ENCODE measurements at places on chromosomes 2 and 18.

DNA sequence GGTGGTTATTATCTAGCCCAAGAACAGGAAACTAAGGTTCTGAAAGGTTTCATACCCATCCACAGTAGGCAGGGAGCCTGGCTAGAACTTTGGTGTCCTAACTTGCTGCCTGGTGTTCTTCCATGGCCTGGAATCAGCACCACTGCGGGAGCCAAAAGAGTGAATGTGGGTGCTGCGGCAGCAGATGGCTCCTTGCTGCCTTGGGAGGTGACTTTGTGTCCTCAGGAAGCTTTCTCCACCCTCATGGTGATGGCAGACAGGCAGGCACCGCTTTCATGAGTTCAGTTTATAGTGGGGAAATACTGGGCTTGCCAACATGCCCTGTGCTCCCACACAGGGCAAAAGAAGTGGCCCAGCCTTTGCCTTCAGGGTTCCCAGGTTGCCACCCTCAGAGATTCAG, 385.2 kb downstream of the BCL11A start:
- no peak for DNase-seq

- no peak for DNase-seq
Measured at GRCh38 chr2:123512547-123512946, 512.5 kb upstream of the CNTNAP5 start.

DNA sequence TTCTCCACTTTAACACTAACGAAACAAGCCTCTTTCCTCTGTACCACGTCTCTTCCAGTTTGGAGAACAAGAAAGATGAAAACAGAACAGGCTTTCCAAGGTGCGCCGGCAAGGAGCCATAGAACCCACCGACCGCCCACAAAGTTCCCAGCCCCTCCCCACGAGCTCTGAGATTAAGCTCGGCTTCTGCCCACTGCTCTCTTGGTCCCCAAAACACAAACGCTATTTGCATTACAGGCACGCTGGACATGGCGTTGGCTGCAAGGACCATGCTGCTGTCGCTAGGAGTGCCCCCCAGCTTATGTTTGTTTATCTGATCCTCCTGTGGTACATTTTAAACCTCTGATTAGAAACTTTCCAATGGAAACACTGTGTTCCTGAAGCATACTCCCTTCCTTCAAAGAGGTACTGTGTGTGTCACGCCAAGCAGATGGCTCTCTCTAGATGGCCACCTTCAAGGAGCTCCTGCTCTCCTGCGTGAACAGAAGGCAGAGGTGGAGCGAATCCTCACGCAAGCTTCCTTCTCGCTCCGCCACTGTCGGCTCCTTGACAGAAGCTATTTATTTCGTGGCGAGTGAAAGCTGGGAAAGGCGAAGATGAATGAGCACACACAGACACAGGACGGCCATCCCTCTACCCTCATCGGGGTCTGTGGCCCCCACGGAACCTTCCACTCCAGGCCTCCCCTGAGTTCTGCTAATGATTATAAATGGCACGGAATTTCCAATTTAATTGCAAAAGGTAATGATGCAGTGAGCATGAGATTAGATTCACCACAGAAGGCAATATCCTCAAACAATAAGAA, 166.2 kb downstream of the EIPR1 start:
- no peak for DNase-seq

DNA sequence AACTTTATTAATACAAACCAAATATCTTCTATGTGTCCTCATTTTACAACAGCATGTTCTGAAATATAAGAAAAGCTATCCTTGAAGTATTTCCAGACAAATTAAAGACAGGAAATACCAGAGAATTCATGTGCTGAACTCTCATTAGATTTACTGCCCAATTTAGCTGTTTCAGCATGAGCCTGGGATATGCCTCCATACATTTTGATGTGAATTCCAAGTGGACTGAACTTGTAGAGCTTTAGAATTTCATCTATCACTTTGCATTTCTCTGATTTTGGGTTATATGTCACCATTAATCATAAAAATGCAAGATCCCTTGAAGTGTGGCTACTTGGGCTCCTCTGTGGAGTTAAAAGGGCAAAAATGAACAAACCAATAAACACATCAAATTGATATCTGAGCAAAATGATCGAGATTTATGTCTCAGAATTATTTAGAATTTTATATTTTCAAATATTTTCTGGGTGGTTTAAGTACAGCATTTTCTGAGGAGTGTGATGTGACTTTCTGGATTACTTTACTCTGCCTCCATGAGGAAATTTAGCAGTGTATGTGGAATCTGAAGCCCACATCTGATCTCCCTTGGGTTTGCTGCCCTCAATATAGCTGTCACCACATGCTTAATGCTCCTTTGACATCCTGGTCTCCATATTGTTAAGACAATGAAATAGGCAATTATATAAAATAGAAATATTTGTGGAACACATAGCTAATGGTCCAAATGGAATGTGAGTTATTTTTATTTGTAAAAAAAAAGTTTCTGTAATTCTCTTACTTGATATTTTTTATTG, 206.6 kb upstream of the RBMS1 start:
- peak; percentile 6 for DNase-seq

DNA sequence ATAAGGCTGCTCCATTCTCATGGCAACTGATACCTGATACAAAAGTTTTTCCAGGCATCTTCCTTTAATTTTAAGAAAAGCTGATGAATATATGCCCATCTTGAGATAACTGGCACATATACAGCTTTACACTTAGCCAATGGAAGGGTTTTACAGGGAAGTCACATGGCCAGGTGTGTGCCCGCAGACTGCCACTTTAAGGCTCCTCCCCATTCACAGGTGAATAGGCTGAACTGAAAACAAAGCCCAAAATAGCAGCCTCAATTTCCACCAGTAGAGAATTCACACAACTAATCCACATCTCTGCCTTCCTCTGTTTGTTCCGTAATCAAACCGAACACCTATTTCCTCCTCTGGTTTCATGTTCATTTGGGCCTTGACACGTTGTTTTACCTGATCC, 9.8 kb upstream of the ME2 start:
- DNase-seq: no peak

GRCh38 chr18:2002151-2002550, 569.2 kb downstream of the METTL4 start:
- DNase-seq: no peak

Data from HCEC 1CT (cell line).